SHP77 treated with DMSO at 0.1 percent for 48 hours (cell line): ENCODE measurements at places on chromosomes 7 and 10.

DNA sequence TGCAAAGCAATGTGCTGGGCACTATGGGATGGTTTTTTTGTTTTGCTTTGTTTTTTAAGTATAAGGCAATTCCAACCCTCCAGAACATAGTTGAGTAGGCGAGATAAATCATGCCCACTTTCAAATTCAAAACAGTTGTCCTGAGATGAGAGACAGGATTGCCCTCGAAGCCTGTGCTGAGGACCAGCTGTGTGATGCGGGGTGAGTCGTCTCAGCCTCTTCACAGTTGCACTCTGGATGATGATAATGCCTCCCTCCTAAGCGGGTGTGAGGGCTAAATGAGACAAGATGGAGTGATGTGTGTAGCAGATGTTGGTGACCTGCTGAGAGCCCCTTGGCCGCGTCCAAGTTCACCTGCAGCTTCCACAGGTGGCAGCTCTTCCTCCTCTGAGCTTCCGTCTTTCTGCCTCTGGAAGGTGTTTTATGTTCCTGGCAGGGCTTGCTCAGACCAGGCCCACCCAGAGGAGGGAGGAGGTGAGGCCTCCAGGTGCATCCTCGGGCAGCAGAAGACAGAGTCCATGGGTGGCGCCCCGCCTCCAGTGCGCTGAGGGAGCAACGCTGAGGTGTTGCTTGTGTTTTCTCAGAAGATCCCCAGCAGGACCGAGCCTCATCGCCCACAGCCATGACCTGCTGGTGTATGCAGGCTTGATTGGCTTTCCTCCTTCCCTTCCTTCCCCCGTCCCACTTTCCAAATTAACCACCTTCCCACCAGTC, 30.6 kb downstream of the ECHDC3 start:
- no peak for DNase-seq

- DNase-seq, result peak; percentile 13
These were observed 267.9 kb upstream of the CNTNAP2 start for GRCh38 chr7:145848691-145849090.

DNA sequence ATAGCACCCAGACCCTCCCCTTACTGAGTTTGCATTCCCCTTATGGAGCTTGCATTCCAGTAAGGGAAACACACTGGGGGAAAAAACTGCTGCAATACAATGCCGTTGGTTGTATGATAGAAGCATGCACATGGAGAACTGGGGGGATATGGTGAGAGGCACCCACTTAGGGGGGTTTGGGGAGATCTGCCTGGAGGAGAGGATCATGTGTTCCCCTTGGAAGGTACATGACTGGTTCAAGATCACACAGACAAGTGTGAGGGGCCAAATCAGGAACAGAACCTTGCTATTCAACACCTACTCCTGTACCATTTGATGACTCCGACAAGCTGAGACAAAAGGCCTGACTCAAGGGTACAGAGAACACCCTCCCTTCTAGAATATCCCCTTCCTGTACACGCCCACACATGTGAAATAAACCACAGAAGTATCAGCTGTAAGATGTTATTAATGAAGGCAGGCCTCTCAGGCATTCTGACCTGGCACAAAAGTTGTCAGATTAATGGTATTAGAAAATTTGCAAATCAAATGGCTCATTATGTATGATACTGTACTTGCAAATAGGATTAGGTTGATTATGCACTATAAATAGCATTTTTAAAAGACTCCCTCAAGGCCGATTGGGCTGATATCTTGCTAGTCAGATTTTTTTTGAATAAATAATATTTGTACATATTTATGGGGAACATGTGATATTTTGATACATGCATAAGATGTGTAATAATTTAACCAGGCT, 122.2 kb downstream of the NPY start:
- no peak for DNase-seq

GRCh38 chr7:139230023-139230422, 1.0 kb upstream of the UBN2 start:
- DNase-seq, result no peak

GRCh38 chr10:21524526-21525366, 736 bp downstream of the SKIDA1 start:
- peak; percentile 41 for DNase-seq

DNA sequence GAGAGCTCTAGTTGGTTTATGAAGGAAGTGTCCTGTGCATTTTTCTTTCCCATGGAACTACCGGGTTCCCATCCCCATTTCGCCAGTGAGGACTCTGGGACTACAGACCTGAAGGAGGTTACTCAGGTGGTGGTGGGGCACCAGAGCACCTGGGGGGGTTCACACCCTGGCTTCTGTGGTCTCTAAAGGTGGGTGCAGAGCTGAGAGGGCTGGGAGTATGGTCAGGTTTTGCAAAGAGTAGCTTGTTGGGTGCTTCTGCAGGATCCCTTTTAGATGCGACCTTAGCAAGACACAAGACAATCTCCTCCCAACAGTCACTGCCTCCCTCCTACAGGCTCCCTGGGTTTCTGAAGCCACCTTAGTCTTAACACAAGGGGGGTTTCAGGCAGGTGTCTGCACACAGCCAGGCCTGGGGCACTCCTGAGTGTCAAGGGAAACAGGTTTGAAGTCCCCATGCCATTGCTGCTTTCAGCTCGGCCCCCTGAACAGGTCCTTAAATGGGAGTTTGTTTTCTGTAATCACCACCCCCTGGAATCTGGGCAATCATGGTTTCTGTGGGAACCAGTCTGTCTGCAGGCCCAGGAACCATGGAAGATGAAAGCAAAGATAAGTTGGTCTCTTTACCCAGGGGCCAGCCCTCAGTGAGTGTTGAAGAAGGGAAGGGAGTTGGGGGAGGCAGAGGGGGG, 9.9 kb upstream of the CXCL12 start:
- no peak for DNase-seq

DNA sequence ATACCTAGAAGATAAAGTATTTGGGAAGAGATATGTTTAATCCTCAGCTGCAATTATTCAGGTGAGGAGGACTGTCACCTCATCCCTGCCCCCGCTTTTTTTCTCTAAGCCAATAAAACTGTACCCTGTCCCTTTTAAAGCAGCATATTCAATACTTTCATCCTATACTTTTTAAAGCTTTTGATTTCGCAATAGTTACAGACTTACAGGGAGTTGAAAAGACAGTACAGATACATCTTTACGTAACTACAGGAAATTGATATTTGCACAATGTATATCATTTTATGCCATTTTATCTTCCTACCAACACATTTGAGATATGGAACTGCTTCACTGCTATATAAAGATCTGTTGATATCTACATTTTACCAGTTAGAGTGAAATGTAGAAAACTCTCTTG, 47.6 kb downstream of the STK17A start:
- no peak for DNase-seq

GRCh38 chr10:63429281-63429680, 36.5 kb downstream of the JMJD1C start:
- no peak for DNase-seq

DNA sequence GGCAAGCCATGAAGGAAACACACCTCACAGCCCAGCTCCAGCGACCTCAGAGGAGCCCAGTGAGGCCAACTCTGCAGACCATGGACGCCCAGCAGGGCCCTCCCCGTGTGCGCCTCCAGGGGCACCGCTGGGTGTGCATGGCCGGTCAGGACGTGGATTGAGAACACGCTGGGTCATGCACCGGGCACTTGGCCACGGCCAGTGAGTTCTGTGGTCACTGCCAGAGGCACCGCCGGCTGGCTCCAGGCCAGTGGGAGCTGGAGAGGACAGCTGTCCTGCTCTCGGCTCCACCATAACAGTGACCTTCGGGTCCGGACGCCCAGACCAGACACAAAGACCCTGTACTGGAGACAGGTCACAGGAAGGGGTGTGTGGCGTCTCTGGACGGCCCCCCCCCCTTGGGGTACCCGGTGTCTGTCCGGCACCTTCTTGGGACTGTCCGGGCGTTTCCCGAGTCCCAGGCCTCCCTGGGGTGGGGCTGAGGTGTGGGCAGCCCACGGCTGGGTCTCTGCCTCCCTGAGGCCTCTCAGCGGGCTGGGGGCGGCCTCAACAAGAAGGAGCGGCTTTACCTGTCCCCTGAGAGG, 50.4 kb upstream of the NKX6-2 start:
- DNase-seq, result no peak

DNA sequence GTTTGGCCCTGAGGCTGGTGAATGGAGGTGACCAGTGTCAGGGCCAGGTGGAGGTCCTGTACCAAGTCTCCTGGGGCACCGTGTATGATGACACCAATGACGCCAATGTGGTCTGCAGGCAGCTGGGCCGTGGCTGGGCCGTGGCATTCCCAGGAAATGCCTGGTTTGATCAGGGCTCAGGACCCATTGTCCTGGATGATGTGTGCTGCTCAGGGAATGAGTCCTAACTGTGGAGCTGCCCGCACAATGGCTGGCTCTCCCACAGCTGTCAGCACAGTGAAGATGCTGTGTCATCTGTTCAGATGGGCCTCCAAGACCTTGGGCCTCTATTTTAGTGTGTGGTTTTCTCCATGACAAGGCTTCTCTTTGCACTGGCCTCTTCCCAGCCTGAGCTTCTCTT, 64.0 kb downstream of the DMBT1 start:
- DNase-seq, result no peak

- no peak for DNase-seq
These were observed 1.9 kb upstream of the SGMS1 start for GRCh38 chr10:50625649-50626132.

- no peak for DNase-seq
These were observed 123.7 kb downstream of the LCOR start for GRCh38 chr10:96955794-96956193.

GRCh38 chr10:121159670-121160069, 308.5 kb downstream of the WDR11 start:
- DNase-seq, result no peak
